ENCODE measurements at places on chromosomes 6 and 20. TPM values are rescaled to one million over a fixed set of nuclear protein-coding genes. Genes with fewer than 3 reads are reported as not detected.

The JPH2 gene
- 78.3 TPM for total RNA-seq

The BCAS4 gene
- total RNA-seq = 1.2 TPM

DNA sequence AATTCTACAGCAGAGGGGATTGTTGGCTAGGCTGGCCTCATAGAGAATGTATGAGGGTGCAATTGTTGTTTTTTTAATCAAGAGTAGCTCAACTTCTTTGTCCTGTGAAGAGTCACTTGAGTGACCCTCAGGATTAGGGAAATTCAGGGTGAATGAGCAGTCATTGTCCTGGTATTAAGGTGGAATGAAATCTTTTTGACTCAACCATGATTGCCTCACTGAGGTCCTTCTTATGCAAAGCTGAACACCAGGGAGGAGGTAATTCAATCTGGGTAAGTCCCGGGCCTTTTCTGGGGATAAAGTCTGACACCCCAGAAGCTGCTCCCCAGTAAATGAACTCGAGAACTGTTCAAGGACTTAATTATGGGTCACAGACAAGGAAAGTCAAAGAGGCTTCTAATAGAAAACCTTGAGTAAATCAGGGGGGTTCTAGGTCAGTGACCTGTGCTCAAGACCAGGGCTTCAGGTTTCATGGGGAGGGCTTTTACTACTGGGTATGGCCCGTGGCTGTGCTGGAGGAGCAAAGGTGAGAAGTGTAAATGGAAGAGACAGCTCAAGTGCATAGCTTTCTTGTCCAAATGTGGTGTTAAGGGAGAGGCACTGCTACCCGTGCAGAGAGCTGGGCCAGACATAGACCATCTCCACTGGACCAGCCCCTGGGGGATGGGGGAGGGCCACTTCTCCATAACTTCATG is 25.3 kb upstream of the ZBTB24 start:
- DNase-seq = no peak

- DNase-seq = no peak
These were observed 567.5 kb upstream of the SLC35B3 start for GRCh38 chr6:9002833-9003232.

The KCNS1 gene
- total RNA-seq = 0.21 TPM

GRCh38 chr20:20428067-20428466 is 60.2 kb downstream of the INSM1 start:
- no peak for DNase-seq

GRCh38 chr6:52253494-52253893 is 9.2 kb upstream of the IL17F start:
- DNase-seq = no peak

DNA sequence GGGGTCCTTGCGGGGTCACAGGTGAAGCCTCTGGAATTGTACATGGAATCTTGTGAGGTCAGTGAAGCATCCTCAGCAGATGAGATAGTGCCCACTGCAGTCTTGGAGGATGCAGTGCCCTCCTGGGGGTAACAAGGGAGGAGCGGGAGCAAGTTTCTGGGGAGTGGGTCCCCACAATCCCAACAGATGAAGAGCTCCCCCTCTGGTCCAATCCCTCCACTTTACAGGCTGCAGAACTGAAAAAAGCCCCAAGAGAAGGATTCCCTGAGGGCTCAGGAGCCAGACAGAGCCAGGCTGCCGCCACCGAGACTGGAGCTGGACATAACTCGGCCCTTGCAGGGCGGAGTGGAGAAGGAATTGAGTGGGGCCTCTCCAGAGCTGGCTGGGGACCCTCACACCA is 52.4 kb downstream of the TTI1 start:
- no peak for DNase-seq

- no peak for DNase-seq
These were observed 10.3 kb downstream of the TOP1 start for GRCh38 chr20:41038878-41039404.

DNA sequence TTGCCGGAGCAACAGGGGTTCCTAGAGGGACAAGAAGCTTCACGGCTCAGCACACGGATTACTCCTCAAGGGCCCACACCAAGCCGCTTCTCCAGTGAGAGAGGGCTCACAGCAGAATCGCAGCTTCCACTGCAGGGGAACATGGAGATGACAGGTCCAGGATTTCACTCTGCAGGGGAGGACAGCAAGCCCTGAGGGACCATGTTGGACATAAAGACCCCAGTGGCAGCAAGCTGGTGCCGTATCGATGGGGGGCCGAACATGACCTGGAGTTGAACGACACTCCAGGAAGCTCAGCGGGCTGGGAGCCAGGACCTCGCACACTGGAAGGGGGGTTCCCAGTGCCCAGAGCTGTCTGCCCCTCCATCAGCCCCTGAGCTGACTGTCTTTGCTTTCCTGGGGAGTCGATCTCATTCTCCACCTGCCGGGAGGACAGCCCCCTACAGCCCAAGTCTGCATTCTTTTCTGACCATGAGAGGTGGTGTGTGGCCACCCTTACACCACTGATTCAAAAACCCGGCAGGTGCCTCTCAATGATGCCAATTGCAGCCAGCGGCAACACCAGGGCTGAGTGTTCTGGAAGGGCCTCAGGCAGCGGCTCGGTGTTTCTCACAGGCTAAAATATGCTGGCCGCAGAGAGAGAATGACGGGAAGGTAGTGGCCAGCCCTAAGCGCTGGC is 194.5 kb upstream of the CDH4 start:
- no peak for DNase-seq

DNA sequence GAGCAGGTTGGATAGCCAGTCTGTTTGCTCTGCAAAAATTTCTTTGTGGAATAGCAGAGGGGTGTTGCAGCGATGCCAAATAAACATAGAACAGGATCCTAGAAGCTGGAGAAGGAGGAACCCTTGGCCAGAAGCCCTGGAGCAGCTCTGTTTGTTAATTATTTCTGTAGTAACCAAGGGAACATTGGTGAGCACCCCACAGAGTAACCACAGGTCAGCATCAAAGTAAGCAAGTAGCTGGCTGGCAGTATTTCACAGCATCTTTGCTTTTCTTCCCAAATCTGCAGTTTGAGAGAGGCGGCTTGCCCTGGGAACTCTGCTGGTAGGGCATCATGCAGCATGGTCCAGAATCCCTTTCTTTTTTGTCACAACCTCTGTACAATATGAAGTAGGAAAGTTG is 12.7 kb upstream of the APMAP start:
- no peak for DNase-seq

The FAM120B gene
- 20.8 TPM for total RNA-seq

The XKR7 gene
- total RNA-seq = not detected

DNA sequence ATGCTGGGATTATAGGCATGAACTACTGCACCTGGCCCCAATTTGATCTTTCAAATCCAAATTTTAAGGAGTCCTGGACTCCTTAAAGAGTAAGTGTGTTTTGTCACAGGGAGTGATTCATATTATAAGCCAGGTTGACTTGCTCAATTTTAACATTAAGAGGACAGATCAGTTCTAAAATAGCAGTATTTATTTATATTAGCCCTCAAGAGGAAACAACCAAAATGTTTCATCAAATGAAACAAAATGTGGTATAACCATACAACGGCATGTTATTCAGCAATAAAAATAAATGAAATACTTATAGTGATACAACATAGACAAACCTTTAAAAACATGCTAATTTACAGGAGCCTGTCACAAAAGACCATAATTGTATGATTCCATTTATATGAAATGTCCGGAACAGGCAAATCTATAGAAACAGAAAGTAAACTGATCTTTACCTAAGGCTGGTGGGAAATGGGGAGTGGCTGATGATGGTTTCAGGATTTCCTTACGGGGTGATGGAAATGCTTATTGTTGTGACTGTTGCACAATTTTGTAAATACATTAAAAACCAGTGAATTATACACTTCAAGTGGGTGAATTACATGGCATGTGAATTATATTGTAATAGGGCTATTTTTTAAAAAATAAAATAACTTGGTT is 637.4 kb downstream of the MMUT start:
- no peak for DNase-seq

The SPATA25 gene
- total RNA-seq = 2.2 TPM

GRCh38 chr6:112016320-112016719 is 37.6 kb upstream of the CCN6 start:
- DNase-seq = peak; percentile 40

GRCh38 chr6:92687278-92687677 is 732.1 kb downstream of the EPHA7 start:
- DNase-seq = no peak

The DCDC2 gene
- 0.05 TPM for total RNA-seq

The SGK2 gene
- 7.9 TPM for total RNA-seq

DNA sequence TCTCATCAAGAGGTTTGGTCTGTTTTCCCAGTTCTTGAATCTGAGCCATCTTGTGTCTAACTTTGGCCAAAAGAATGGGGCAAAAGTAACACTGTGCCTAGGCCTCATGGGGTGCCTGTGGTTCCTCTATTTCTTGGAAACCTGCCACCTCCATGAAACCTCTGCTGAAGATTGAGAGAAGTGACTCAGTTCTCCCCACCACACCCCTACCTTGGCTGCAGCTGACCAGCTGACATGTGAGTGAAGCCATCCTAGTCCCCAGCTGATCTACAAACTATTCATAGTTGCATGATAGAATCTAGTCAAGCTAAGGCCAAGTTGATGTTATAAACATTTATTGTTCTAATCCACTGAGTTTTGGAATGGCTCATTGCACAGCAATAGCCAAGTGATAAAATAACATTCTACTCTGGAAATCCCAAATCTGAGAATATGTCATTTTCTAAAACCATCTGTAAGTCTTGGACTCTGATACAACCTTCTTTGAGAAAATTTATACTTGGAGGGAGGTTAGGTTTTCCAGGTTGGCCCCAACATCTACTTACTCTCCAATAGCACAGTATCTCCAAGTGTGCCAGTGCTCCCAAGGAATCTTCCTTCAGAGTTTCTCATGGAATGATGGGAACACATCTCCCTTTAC is 107.0 kb upstream of the SMLR1 start:
- DNase-seq = no peak

- DNase-seq = no peak
These were observed 26.8 kb downstream of the ERGIC3 start for GRCh38 chr20:35568645-35569044.

DNA sequence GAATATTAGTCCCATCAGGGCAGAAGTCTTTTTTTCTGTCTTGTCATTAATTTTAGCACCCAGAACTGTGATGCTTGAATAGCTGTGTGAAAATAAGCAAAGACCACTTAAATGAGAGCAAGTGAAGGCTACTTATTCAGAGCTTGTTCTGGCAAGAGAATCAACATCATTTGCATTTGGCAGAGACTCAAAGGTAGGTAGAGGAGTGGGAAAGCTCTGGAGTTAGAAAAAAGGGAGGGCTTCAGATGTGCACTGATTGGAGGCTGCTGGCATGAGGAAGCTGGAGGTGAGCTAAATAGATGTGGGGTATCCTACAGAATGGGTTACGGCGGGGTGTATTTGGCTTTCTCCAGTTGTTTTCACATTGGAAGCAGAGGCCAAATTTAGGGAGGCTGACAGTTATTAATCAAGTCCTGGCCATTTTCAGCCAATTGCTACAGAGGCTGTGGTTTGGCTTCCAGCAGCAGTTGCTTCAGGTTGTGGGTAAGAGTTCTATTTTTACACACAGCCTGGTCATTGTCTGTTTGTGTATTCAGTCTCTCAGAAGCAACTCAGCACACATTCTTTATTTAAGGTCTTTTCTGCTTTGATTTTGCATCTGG is 254.3 kb downstream of the BTBD3 start:
- no peak for DNase-seq

- no peak for DNase-seq
These were observed 211.5 kb upstream of the DTNBP1 start for GRCh38 chr6:15874326-15874725.

DNA sequence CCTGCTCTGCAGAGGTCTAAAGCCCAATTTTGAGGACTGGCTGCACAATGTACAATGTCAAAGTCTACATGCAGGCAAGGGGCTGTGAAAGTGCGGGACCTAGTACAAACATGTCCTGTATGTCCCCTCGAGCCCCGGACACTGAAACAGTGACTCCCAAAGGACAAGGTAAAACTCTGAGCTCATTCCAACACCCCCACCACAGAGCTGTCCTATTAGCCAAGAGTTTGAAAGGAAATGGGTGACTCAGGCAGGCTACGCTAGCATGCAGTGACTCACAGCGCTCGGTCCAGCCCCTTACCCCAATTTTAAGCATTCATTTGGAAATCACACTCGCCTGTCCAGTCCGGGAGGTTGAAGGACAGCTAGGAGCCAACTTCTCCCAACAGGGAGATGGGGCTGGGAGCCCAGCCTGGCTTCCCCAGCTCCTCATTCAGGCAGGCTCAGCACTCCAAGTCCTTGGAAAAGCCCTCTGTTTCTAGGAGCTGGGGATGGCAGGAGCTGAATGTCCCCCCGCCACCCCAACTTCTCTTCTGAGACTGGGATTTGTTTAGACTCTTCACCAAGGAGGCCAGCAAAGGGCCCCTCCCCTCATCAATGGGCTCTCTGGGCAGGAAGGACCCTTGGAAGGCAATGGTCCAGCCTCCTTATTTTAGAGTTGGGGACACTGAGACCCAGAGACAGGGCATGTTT is 3.9 kb downstream of the SDC4 start:
- DNase-seq = peak; percentile 74

The LY6G5C gene
- 2.5 TPM for total RNA-seq

DNA sequence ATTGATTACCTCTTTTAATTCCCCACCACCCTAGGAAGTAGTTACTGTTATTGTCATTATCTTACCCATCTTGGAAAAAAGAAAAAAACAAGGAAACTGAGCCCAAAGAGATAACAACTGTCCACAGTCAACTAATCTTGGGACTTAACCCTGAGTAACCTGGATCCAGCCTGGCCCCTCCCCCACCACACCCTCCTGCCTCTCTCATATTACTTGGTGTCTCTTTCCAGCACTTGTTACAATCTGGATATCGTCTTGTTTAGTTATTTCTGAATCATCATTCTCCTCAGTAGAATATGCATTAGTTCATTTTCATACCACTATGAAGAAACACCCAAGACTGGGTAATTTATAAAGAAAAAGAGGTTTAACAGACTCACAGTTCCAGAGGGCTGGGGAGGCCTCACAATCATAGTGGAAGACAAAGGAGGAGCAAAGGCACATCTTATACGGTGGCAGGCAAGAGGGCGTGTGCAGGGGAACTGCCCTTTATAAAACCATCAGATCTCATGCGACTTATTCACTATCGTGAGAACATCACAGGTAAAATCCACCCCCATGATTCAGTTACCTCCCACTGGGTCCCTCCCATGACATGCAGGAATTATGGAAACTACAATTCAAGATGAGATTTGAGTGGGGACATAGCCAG is 60.3 kb downstream of the LY86 start:
- DNase-seq = no peak

GRCh38 chr6:111872401-111873177 is 663 bp downstream of the FYN start:
- peak; percentile 39 for DNase-seq

GRCh38 chr6:1063671-1064355 is 248.1 kb upstream of the FOXQ1 start:
- DNase-seq = no peak

The C6orf163 gene
- 2.3 TPM for total RNA-seq

The ELOVL2 gene
- total RNA-seq = 1.2 TPM

DNA sequence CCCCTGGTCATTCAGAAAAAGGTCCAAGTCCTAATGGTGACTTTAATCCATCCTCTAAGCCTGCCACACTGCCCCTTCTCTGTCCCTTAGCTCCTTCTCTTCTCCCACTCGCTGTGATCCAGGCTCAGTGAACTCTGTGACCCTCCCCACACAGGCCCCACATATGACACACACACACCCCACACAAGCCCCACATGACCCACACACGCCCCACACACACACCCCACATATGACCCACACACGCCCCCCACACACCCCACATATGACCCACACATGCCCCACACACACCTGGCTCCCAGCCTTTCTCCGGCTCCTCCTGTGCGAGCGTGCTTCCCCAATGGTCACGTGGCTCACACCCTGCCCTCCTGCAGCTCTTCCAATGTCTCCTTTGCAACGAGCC is 528.4 kb upstream of the AGPAT4 start:
- DNase-seq = no peak

GRCh38 chr6:27870291-27870870 is 41.8 kb downstream of the OR2B2 start:
- no peak for DNase-seq
